Activated CD8-positive, alpha-beta memory T cell treated with anti-CD3 and anti-CD28 coated beads for 4 hours (primary cell): ENCODE measurements at places on chromosomes 4 and X.

GRCh38 chrX:12400218-12400617 is 261.9 kb downstream of the FRMPD4 start:
- no peak for DNase-seq

DNA sequence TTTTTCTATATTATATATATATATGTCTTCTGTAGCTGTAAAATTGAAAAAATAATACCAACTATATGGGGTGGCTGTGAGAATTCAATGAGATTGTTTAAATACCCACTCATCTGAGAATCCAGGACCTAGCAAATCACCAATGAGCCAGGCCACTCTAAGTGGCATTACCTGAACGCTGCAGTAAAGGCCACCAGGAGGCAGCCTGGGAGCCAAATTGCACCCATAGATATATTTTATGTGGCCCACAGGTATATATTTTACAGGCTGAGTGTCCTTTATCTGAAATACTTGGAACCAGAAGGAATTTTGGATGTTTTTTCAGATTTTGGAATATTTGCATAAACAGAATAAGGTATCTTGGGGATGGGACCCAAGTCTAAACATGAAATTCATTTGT is 58.2 kb upstream of the C4orf50 start:
- DNase-seq, result no peak

DNA sequence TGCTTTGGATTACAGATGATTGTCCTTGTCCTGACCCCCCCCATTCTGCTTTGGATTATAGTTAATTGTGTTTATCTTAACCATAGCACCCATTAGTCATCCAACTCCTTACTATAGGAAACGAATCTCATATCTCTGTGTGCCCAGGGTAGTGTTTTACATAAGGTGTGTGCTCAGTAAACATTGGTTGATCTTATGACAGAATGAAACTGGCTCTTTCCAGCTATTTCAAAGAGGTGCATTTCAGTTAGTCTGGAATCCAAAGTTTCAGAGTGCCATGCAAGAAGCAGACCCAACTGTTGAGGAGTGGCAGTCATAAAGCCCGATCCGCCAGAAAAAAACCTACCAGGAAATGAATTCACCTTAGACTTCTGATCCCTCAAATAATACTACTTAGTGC is 14.7 kb downstream of the TRIM2 start:
- no peak for DNase-seq

DNA sequence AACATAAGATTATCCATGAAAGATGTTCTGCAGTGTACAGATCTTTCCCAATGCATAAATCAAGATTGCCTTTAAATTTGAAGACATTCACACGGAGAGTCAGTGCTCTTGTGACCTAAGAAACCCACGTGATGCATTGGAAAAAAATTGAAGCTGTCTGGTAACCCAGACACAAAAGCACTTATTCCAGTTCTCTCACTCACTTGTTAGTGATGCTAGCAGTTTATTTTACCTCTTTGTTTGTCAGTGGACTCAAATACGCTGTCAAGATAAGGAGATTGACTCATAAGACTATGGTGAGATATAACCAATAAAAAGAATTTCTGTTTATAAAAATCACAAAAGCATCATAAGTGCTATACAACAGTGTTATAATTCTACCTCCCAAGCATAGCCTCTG is 245.8 kb upstream of the SMIM31 start:
- DNase-seq, result no peak

GRCh38 chr4:8585186-8585585 is 5.0 kb downstream of the GPR78 start:
- DNase-seq, result no peak

GRCh38 chr4:158811216-158811540 is 42.4 kb downstream of the FNIP2 start:
- DNase-seq, result no peak

DNA sequence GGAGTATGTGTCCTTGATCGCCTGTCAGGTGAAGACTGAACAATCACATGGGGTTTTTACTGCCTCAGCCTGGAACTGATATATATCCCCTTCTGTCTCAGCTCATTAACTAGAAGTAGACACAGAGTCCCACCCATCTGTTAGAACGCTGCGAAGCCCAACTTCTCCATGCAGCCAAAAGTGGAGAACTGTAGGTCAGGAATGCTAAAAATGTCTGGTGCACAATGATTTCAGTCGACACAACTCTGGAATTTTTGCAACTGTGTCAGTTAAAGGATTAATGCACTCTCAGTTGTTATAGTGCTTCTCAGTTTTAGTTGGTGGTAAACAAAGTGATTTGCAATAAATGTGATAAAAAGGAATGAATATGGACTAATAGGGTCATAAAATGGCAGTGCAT is 287.2 kb downstream of the INPP4B start:
- no peak for DNase-seq

GRCh38 chrX:42149281-42149680 is 225.9 kb upstream of the CASK start:
- no peak for DNase-seq

DNA sequence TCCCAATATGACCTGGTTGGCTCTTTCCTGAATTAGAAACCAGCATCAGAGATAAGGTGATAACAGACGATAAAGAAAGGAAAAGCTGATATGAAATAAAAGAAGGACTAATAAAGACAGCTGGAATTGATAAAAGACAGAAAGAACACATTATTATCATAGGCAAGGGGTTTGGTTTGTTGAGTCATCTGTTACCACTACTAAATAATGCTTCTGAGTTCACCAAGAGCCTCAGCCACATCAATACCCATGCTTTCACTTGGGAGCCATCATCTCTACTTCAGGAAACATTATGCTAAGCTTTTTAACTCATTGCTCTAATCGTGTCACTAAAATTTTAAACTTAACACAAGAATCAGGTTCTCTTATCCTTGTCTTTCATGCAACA is 27.6 kb downstream of the ANXA5 start:
- no peak for DNase-seq

DNA sequence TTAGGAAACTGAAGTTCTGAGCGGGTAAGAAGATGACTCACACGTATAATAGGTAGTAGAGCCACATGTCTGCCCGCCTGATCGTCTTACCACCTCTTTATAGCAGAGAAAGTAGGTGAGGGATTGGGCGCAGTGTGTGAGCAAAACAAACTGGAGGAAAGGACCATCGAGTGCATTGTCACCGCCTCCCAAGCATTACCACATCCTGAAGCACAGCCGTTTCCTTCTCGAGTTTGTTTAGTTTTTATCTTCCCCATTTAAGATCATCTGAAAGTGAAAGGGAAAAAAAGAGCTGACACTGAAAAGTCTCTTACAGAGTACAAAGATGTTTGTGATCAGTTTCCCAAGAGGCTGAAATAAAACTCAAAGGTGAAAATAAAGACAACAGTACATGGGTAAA is 14.8 kb downstream of the PDK3 start:
- peak; percentile 36 for DNase-seq

- no peak for DNase-seq
These were observed 259.1 kb downstream of the CAMK2D start for GRCh38 chr4:113502476-113502875.

DNA sequence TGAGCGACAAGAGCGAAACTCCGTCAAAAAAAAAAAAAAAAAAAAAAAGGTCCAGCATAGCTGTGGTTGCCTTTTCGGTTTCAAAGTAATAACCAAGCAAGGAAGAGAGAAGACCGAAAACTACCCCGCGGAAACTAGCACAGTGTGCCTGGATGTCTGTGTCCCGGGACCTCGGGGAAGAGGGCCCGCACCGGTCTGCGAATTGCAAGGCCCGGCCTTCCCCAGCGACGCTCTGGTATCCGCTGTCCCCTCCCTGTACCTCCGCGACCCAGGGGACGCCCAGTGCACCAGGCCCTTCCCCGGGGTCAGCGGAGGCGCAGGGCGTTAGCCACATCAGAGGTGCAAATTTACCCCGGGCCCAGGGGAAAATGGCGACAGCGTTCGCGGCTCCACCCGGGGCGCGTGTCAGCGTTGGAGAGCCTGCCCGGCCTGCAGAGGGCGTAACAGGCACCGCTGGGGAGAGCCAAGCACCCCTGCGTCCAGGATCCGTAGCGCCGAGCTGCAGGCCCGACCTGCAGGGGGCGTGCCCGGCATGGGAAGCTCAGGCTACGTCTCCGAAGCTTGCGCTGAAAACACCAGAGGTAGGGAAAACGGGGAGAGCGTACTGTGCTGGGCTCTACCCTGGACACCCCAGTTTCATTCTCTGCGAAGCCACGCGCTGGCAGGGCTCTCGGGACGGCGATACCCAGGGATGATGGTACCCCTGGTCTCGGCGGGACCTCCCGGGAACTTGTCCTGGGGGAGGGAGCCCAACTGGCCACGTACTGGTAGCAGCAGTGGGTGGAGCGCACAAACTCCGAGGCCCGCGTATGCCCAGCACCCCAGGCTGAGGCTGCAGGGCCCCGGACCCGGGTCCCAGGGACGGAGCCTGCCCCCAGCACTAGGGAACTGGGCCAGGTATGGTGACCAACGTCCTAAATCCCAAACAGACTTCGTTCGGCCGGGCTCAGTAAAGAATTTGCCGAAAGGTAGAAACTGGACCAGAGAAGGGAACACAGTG is 16.2 kb downstream of the NKX6-1 start:
- no peak for DNase-seq

DNA sequence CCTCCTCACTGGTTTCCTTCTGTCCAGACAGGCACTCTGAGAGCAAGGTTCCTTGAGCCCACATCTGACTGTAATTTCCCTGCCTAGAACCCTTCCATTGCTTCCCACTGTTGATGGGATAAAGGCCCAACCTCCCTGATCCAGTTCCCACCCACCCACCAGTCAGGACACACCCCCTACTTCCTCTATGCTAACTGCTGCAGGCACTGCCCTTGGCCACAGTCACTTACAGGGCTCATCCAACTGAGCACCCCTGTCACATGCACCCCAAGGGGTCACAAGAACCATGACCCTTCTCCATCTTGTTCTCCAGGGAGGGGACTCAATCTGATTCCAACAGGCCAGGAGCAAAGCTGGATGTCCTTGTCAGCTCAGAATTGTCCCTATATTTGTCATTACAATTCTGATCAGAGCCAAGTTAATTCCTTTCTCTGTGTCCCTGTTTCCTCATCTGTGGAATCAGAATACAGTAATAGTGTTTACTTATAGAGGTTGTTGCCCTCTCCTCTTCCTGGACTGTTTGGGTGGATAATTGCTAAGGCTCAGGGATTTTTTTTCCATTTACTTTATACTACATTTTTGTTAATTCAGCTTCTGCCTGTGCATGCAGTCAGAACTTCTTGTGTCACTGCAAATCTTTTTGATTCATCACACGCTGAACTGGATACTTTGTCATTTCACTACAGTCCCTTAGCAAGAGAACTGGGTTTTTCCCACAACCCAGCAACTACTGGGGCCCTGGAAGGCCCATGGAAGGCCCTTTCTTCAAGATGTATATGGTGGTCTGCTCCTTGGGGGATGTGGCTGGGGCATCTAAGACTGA is 105.6 kb upstream of the MAMLD1 start:
- no peak for DNase-seq
